ENCODE measurements at places on chromosomes 2 and 18.

DNA sequence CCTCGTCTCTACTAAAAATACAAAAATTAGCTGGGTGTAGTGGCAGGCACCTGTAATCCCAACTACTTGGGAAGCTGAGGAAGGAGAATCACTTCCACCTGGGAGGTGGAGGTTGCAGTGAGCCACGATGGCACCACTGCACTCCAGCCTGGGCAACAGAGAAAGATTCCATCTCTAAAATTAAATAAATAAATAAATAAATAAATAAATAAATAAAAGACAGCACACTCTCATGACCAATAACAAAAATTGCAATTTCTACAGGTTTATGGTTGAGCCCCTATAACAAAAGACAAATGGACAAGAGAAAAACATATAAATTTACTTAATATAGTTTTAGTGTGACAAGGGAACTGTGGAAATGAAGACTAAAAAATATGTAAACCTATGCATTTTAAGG, 384.1 kb downstream of the CDH19 start:
- DNase-seq = no peak

GRCh38 chr2:163264341-163264740, 425.8 kb upstream of the KCNH7 start:
- no peak for DNase-seq

DNA sequence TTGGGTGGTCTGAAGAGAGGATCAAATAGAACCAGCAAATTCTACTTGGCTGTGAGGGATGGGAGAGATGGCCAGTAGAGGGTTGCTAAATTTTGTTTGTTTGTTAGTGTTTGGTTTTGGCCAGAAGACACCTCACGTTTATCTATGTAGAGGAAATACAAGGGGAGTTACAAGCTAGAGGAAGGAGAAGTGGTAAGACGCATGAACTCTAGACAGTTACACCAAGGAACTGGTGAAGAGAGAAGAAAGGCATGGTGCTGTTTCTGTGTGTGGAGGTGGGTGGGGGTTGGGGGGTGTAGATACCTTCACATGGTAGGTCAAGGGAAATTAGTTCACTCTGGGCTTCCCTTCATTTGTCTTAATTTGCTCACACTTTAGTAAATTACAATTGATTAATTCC, 25.6 kb downstream of the RASGRP3 start:
- DNase-seq = no peak

- no peak for DNase-seq
Observed at GRCh38 chr18:57942493-57942892, 101.5 kb upstream of the NEDD4L start.

GRCh38 chr2:239514754-239515530, 114.1 kb upstream of the HDAC4 start:
- no peak for DNase-seq

- no peak for DNase-seq
Observed at GRCh38 chr2:120547662-120548061, 188.0 kb upstream of the GLI2 start.

- DNase-seq = no peak
Observed at GRCh38 chr2:63581298-63581961, 6.8 kb downstream of the WDPCP start.

DNA sequence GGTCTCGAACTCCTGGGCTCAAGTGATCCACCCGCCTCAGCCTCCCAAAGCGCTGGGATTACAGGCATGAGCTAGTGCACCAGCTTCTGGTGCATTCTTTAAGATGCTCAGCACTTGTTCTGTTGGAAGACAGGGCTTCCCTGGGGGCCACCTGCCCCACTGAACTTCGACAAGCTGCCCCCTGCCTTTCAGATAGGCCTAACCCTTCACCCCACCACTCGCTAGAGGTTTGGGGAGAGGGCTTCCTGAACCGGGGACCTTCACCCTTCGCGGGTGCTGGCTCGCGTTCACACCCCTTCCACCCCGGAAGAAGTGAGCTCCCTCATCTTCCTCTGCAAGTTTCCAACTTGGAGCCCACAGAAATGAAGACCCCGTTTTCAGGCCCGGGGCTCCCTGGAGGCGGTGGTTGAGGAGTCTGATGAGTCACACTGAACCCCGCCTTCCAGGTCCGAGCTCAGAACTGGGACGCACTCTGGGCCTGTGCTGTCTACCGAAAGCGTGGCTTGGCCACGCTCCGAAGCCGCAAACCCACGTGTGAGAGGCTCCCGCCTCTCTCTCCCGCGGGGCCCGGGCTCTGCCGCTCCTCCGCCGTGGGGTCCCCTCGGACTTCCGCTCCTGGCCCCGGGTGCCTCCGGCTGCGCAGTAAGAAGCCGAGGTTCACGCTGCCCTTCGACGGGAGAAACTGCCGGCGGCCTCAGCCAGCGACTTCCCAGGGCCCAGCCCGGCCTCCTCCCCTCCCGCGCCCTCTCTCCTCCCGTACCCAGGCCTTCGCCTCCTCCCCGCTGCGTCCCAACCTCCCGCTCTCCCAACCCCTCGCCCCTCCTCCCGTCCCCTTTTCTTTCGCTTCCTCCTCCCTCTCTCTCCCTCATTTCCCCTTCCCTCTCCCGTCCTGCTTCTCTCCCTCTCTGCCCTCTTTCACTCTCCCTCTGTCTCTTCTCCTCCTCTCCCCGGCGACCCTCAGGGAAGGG, 47.5 kb upstream of the SP3 start:
- DNase-seq = no peak

GRCh38 chr2:191604154-191604553, 73.8 kb upstream of the NABP1 start:
- no peak for DNase-seq

DNA sequence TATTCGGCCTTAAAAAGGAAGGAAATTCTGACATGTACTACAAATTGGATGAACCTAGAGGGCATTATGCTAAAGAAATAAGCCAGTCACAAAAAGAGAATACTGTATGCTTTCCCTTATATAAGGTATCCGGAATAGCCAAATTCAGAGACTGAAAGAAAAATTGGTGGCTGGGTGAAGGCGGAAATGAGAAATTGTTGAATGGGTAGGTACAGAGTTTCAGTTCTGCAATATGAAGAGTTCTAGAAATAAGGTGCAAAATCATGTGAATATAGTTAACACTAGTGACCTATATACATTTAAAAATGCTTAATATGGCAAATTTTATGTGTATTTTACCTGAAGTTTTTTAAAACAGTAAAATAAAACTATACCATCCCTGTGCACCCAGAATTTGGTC, 43.1 kb downstream of the RMP24 start:
- no peak for DNase-seq

- no peak for DNase-seq
Observed at GRCh38 chr2:146701183-146701582, 1143.6 kb upstream of the ACVR2A start.

GRCh38 chr18:12595571-12596255, 62.2 kb downstream of the SPIRE1 start:
- no peak for DNase-seq

DNA sequence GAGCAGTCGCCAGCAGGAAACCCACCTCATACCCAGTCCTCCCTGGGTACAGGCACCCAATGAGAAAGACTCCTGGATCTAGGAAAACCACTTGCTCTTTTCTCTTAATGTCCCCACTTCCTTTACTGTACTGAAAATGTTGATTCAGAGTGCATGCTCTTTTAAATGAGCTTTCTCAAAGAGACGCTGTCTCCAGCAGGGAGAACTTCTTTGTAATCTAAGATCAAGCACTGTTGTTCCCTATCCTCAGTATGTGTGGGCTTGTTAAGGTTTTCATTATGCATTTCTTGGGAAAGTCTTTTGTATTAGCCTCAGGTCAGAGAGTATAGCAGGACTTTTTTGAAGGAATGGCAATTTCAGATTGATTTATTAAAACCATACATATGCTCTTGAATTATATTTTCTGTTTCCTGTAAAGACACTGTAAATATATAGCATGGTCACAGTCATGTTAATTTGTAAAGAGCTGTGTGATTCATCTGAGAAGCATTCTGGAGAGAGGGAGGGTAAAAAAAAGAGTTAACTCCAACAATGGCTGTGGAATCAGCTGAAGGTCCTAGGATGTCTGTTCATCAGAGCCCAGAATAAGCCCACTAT, 178.1 kb downstream of the MGAT5 start:
- DNase-seq = peak; percentile 48
